ENCODE measurements at places on chromosomes 6 and 20.
A peak's percentile ranks its signal among the peaks of the same experiment; 100 is the strongest.

DNA sequence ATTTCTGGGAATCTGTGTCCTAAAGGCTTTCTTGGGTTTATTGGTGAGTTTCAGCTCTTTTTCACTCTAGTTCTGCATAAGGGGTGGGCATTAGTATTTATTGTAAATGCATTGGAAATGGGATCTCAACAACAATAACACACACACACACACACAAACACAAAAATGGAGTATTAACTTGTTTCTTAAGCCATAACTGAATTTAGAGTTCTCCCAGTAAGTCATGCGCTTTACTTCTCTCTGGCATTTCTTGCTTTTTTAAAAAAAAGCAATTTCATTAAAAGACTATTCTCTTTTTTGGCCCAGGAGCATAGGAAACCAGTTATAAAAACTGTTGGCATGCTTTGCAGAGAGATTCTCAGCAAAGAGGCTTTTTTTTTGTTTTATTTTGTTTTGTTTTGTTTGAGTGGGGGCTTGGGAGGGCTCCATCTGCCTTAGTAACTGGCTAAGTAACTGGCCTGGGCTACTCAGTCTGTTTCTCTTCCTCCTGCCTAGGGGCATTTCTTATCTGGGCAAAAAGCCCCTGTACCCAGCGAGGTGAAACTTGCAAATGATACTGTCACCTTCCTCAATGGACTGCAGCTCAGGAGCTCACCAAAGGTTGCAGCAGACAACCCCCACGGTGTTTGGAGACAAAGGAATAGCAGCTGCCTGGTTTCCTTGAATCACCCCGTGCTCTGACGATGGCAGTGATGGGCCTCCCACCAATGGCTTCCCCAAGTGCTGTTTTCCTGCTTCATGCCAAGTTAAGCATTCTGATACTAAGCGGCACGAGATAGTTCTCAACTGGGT is 128.5 kb downstream of the BCAS1 start:
- no peak for DNase-seq

- no peak for DNase-seq
Observed at GRCh38 chr20:62984666-62985443, 21.9 kb downstream of the BHLHE23 start.

- no peak for DNase-seq
Observed at GRCh38 chr6:97081010-97081590, 156.6 kb downstream of the KLHL32 start.

DNA sequence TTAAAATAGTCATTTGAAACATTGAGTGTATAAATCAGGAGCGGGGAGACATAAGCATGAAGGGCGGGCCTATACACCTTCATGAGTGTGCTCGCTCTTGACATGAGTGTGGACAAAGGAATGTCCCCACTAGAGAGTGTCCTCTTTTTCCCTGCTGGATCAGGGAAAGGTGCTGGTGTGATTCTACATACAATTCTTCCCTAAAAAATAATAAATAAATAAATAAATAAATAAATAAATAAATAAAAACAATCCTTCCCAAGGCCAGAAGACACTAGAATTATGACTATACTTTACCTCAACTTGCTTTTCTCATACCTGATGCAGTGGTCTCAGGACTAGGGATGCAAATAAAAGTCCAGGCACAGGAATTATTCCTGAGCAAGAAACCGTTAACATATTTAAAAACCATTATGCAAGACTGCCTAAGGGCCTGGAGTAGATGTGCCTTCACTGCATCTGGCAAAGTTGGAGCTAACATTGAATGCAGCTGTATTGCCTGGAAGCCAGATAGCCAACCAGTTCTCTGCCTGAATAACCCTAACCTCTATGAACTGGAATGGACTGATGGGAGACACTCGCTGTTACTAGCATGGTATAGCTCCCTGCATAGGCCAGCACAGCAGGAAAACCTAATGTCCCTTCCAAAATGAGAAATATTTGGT is 37.5 kb upstream of the MICB start:
- no peak for DNase-seq

DNA sequence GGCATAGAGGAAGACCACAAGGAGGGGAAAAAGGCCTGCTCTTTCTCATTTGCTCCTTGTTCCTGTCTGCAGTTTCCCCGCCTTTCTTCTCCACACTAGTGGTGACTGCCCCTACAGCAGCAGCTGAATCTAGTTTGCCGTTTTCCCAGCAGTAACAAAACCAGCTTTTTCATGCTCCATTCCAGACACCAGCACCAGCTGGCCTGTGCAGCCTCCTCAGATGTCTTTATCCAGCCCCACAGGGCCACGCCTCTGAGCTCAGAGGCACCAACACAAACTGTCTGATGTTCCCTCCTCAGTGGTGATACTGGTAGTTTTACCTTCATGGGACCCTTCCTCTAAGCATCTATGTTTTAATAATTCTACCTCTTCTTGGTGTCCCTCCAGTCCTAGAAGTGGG is 70.4 kb upstream of the SLC24A3 start:
- DNase-seq, result no peak

GRCh38 chr6:9131616-9132015 is 696.3 kb upstream of the SLC35B3 start:
- DNase-seq, result no peak

GRCh38 chr6:33521489-33522091 is 58.5 kb downstream of the BAK1 start:
- no peak for DNase-seq

- DNase-seq, result no peak
Observed at GRCh38 chr6:26347699-26348098, 17.3 kb upstream of the BTN3A2 start.

DNA sequence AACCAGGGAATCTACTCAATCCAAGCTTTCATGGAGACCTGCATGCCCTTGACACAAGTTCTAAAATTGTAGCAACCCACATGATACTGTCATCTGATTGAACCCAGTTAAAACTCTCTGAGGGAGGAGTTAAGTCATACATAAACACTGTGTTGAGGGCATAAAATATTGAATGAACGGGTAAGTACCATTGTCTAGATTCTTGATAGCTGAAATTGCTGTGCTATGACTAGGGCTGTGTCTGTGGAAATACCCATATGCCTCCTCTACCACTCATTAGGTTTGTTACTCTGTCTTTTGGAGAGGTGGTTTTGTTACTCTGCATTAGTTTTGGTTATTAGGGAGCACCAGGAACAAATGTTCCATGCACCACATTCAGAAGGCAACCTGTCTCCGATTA is 7.6 kb downstream of the ENPP4 start:
- DNase-seq, result no peak

DNA sequence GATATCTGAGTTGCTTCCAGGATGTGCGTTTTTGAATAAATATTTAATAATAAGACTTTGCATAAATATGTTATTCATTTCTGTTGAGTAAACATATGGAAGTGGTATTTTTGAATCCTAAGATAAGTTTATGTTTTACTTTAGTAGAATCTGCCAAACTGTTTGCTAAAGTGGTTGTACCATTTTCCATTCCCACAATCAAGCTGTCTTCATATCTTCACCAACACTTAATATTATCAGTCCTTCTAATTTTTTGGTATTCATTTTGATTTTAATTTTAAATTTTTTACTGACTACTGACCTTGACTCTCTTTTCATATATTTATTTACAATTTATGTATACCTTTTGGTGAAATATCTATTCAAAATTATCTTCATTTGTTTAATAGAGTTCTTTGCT is 293.9 kb upstream of the PTCHD4 start:
- no peak for DNase-seq

GRCh38 chr20:63191400-63191799 is 24.5 kb downstream of the YTHDF1 start:
- no peak for DNase-seq

- DNase-seq, result no peak
Observed at GRCh38 chr6:2030682-2031244, 214.6 kb downstream of the GMDS start.

DNA sequence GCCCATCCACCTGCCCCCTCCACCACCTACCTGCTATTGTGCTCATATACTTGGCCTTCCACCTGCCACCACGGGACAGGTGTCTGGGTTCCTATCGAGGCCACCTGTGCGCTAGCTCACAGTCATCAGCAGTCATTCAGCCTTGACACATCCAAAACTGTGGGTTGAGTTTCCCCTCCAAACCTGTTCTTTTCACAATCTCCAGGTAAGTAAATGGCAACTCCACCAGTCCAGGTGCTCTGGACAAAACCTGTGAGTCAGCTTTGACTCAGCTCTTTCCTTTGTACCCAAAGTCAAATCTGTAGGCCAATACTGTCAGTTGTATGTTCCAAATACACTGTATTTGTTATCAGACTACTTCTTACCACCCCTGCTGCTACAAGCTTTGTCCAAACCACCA is 52.6 kb downstream of the SPTLC3 start:
- no peak for DNase-seq

- no peak for DNase-seq
Observed at GRCh38 chr6:166940643-166941068, 15.7 kb downstream of the RNASET2 start.

DNA sequence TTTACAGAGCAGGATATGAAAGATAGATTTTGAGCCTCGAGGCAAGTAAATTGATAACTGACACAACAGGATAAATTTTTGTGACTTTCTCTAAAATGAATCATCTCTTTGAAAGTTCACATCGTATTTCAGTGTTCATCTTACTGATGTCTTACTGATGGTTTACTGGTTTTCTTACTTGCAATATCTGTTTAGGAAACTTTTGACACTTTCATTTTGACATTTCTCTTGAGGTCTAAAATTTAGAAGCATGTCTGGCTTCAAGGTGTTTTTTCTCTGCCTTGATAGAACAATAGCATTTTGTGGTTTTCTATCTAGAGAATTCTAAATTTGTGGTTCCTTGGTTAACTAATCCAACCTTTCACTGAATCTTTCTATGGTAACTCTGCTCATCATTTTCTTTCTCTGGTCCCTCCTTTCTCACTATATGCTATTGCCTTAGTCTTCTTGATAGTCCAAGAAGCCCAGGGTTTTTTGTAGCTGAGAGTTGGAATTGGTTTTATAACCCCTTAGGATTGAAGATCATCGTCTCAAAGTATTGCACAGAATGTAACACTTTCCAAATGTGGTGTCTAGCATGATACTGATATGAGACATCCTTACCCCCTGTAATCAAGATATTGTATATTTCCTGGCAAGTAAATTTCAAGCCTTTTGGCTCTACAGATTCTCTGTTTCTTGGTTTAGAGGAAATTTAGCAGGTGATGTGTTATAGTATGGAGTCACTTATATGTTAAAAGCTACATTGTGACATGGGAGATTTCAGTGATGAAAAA is 98.7 kb downstream of the RNF144B start:
- no peak for DNase-seq

DNA sequence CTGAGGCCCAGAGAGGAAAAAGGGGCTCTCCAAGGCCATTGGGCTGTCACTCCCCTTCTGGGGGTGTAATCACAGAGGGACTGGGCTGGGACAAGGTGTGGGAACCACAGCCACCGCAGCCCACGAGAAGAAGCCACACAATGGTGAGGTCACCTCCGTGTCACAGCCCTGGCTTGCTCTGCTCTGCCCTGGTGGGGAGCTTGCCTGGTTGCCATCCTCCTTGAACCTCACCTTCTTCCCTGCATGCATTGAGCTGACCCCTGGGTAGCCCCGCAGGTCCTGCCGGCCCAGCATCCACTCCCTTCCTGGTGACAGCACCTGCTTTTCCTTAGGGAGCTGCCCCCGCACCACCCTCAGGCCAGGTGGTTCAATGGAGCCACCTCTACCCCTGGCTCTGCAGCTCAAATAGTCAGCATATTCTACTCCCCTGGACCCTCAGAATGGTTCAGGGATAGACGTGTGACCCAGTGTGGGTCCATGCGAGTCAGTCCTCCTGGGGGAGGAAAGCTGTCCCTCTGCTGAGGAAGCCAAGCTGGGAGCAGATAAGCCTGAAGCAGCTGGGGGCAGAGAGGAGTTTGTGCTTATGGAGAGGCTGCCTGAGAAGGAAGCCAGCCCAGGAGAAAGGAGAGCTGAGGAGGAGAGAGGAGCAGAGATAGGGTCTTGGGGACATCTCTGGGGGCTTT is 21.3 kb downstream of the RBM38 start:
- DNase-seq, result no peak

DNA sequence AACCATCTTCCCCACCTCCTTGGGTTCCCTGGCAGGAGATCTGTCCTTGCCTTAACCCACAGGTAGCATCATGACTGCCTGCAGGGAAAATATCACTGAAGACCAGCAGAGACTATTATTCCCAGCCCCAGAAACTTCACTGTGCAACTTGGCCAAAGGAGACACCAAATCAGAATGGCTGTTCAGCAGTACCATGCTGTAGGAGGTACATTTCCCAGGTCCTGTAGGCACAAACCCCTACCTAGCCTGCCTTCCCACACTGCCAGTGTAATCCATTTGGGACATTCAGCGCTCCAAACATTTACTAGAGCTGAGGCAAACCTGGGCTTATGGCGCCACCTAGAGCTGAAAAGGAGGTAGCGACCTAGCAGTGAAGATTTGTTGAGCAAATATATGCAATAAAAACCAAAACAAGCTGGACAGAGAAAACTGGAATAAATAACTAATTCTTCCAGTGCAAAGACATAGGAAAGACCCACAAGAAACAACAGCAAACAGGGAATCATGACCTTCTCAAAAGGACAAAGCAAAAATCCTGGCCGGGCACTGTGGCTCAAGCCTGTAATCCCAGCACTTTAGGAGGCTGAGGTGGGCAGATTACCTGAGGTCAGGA is 60.3 kb downstream of the VTA1 start:
- peak; percentile 18 for DNase-seq

DNA sequence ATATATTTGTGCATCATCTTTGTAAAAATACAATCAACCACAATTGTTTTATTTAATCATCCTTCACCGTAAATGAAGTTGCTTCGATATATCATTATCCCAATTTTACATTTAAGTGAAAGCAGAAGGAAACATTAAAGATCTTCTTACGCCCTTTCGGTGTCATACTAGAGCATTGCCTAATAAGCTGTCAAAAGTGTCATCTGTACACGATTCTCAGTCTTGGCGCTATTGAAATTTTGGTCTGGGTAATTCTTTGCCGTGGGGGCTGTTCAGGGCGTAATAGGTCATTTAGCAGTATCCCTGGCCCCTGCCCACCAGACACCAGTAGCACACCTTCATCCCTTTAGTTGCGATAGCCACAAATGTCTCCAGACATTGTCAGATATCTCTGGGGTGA is 40.4 kb upstream of the TMEM170B start:
- no peak for DNase-seq

DNA sequence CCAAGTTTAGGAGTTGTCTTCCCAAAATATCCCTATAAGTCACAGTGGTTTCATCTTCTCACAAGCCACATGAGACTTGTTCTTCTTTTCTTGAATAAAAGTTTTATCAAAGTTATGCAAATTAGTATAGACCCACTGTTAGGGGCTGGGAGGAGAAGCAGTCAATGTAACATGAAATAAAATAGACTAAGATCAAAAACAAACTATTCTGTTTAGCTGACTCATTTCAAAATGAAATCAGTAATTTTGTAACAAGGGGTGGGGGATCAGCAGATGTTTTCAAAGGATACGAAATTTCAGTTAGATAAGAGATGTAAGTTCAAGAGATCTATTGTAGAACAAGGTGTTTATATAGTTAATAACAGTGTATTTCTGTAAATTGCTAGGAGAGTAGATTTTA is 339.6 kb upstream of the PRDM1 start:
- DNase-seq, result no peak

GRCh38 chr20:34473262-34473883 is 42.8 kb upstream of the DYNLRB1 start:
- peak; percentile 19 for DNase-seq

- no peak for DNase-seq
Observed at GRCh38 chr6:117930645-117931044, 23.6 kb downstream of the SLC35F1 start.

- DNase-seq, result no peak
Observed at GRCh38 chr6:64146094-64146493, 510.5 kb downstream of the PHF3 start.
